HFFc6 (cell line): ENCODE measurements at places on chromosomes 1 and 21. TPM values are rescaled to one million over a fixed set of nuclear protein-coding genes. Genes with fewer than 3 reads are reported as not detected.

GRCh38 chr1:41718497-41718896 lies 200.2 kb downstream of the HIVEP3 start:
- no peak for DNase-seq

DNA sequence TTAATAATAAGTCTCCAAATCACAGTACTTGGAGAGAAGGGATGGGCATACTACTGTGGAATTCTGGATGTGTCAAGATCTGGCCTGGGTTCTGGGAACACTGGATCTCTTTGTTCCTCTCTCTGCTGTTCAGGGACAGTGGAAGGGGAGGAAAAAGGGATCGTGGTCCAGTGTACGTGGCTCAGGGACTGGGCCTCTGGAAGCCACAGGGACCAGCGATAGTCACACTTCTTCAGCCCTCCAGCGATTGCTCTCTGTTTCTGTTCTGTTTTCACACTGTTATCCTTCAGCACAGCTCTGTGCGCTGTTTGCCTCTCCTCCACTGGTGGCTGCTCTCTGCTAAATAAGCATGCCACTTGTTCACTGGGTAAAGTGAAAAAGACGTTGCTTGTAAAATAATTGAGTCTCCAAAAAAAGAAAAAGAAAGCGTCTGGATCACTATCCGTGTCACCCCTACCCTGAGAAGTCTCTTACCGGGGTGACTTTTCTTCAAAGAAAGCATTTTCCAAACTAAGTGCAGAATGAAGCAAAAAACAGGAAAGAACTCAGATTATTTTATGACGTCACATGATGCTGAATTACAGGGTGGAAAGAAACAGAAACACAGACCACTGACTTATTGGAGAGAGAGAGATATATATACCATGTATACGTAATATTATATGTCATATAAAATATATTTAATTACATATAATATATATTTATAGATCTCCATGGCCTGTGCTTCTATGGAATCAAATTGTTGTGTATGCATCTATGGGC lies 279.4 kb downstream of the RGS7 start:
- no peak for DNase-seq

DNA sequence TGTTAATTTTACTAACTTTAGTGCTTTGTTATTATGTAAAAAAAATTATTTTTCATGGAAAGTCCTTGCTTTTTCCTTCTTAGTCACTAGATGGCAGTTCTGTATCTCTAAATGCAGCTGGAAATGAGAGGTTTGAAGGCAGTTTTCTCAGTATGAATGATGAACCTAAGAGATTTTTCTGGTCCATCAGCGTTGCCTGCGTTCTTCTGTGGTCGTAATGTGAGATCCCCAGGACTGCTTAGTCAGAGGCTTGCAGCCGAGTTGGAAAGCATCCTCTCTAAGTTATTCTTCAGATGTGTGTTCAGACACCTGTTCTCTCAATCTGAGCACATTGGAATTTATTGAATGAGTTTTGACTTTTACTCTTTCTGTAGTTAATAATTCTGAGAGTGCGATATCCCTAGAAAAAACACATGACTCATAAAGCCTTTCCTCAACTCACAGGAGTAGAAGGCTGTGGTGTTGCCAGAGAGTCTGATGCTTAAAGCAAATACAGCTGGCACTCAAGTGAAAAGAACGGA lies 99.3 kb downstream of the FMN2 start:
- peak; percentile 95 for DNase-seq

GRCh38 chr1:94817712-94818111 lies 2.4 kb upstream of the SLC44A3 start:
- no peak for DNase-seq

CDK18 gene
- 0.24 to 2.2 TPM (median 0.41 TPM) in 3 replicates for total RNA-seq

BEND5 gene
- total RNA-seq, result not detected in 3 replicates
